Activated CD4-positive, alpha-beta T cell treated with anti-CD3 and anti-CD28 coated beads for 48 hours (primary cell): ENCODE measurements at places on chromosomes 11 and 22.

DNA sequence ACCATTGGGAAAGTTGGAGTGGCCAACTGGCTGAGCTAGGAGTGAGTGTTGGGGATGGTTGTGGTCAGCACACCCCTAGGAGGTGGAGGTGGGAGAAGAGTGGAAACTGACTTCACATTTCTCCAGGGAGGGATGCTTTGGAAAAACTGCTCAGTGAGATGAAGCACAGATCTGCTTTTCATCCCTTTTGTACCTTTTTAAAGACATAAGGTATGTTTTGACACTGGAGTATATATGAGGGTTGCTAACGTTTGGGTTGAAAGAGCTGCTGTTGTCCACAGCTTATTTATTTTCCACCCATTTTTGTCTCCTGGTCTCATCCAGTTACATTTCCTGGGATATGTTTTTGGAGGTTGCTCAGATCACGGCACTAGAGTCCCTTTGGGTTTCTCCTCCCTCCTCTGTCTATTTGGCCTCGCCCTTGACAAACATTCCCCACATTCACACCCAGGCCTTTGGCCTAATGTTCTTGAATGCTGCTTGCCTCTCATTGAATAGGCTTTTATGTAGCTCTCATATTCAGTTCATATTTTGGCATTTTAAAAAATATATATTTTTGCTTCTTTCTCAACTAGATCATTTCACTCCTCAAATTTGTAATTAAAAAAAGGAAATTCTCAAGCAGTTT lies 8.3 kb downstream of the SREBF2 start:
- no peak for DNase-seq

DNA sequence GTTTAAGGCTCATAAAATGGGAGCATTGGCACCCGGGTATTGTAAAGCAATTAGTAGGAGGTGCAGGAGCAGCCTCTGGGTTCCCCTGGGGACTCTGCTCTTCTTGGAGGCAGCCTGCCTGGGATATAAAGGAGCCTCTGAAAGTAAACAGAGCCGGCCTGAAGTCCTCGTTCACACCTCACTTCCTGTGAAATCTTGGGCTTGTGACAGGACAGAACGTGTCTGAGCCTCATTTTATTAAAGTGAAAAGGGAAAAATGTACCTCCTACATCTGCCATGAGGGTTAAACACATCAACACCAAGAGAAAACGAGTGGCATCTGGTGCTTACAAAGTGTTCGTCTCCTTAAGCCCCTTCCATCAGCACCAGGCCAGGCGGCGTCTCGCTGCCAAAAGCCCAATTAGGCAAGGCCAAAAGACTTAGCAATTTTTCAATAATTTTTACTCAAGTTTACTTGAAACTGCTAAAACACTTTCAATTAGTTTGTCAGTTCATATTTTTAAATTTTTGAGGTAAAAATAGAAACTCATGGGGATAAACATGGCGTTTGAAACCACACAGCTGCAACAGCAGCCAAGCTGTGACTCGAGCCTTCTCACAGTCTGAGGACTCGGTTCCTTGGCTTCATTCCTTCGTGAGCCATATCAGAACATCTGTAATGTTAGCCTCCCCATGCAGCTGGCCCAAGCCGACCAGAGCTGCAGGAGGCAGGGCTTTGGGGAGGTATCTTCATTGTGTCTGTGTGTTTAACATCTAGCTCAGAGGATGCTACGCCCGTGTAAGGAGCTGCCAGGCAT lies 33.6 kb downstream of the MAP6 start:
- no peak for DNase-seq

DNA sequence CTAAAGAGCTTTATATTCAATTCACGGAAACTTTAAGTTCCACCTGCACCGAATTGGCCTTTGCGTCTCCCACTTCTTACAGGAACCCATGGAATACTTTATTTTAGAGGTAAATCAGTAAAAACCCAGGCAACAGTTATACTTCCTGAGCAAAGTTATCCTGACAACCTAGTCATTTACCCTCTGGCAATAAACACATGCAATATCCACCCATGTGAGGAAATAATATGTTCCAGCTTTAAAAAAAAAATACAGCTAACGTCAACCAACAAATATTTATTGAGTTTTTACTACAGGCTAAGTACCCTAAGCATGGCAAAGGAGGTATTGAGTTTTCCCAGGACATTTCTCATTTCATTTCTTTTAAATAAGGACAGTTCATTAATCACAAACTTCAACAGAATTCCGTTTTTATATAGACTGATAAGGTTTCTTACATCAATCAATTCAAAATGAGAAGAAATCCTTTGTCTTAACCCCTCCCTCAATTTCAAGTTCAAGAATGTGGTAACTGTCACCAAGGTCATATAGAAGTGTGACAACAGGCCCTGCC lies 38.3 kb upstream of the CCDC34 start:
- no peak for DNase-seq

- DNase-seq = no peak
These were observed 4.7 kb downstream of the WNT7B start for GRCh38 chr22:45972091-45972888.

DNA sequence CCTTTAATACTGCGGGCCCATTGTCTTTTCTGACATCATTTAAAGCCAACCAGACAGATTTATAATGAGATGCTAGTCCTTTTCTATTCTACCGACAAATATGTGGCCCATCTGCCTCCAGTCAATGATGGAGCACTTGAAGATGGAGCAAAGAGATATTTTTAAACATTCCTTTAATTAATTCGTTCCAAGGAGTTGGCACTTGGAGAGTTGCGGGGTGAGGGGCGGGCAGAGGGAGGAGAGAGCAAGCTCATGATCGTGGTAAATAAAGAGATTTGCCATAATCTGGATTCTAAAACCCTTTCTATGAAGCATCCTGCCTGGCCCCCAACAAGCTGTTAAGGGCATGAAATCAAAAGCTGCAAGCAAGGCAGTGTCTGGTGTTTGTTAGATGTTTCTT lies 5.0 kb downstream of the SLC1A2 start:
- DNase-seq = no peak

DNA sequence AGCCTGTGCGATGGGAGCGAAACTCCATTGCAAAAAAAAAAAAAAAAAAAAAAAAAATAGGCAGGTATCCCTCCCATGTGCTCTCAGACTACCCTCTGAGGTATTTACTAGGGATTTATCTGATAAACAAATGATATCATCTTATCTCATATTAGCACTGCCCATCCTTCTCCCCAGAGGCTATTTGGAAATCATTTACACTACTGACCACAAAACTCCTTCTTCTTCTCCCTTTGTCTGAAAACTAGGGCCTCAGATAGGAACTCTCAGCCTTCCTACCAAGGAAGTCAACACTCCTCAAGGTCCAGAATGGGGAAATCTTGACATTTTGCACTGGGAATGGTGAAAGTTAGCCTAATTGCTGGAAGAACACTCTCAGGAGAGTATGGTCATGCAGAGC lies 46.4 kb downstream of the LARGE2 start:
- no peak for DNase-seq

GRCh38 chr22:48240935-48241230 lies 1478.4 kb downstream of the TBC1D22A start:
- no peak for DNase-seq

- no peak for DNase-seq
These were observed 2.3 kb upstream of the SMPD1 start for GRCh38 chr11:6387811-6388599.

DNA sequence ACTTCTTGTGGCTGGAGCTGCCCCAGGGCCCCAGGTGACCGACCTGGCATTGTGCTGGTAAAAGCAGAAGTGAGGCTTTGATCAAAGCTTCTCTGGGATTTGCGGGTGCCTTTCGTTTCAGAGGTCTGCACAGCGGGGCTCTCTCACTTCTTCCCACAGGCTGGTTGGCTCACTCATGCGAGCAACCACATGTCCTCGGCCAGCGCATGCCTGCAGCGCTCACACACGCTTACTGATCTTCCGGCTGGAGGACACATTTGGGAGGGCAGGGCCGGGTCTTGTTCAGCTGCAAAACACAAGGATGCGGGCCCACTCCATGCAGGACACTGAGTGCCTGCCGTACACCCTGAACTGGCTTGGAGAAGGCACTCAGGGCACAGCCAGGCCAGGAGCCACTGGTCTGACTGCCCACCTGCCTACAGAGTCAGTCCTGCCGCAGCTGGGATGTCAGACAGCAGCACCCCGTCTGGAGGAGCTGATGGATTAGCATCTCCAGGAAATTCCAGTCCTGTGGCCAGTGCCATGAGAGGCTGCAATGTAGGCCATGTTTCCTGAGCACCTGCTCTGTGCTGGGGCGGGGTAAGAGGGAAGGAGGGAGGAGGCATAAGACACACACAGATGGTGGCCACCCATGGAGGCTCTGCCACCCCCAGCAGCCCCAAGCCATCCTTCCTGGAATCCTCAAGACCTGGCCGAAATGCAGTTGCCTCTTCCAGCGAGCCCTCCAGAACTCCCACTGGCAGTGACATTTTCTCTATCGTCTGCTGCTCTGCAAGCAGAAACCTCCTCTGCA lies 1383.2 kb downstream of the BRD1 start:
- DNase-seq = no peak

- DNase-seq = no peak
These were observed 48.0 kb upstream of the PARVG start for GRCh38 chr22:44132724-44133123.

DNA sequence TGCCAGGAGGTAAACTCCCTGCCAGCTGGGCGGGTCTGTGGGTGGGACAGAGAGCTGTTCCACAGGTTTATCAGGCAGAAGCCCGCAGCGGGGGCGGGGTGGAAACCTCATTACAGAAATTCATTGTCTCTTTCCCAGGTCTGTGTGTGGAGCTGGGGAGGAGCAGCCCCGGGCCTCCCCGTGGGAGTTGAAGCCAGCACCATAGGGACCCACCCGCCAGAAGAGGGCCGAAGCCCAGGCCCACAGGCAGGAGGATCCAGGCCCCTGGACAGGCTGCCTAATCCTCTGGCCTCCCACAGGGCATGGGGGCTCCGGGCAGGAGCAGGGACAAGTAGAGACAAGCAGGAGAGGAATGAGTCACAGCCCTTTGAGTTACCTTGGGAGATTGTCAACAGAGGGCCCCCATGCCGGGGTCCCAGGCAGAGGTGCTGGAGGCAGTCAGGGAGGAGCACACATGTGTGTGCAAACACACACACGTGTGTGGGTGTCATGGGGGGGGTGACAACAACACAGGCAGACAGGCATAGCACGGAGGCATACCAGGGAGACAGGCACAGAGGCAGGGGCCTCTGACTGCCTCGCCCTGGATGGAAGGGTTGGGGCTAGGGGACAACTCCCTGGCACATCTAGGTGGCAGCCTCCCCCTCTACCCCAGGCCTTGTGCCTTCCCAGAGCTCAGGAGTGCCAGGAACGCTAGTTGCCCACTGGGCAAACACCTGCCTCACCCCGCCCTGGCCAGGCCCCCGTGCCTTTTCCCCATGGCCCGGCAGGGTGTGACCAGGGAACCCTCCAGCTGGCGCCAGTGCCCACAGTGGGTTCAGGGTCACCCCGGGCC lies 1.4 kb downstream of the CDC42BPG start:
- no peak for DNase-seq

DNA sequence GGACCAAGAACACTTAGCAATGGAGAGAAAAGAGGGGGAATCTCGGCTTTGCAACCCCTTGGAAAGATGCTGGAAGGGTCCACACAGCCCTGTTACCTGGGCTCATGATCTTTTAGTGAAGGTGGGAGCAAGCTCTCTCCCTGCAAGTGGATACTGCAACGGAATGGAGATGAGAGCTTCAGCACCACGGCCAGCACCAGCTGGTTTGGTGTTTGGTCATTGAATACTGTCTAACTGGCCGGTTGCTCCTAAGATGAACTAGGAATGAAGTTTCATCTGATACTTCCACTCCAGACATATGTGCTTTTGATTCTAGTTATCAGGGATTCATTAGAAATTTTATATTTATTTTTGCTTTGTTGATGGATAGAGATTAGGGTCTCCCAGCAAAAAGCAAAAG lies 16.3 kb downstream of the HTR3A start:
- peak; percentile 18 for DNase-seq

DNA sequence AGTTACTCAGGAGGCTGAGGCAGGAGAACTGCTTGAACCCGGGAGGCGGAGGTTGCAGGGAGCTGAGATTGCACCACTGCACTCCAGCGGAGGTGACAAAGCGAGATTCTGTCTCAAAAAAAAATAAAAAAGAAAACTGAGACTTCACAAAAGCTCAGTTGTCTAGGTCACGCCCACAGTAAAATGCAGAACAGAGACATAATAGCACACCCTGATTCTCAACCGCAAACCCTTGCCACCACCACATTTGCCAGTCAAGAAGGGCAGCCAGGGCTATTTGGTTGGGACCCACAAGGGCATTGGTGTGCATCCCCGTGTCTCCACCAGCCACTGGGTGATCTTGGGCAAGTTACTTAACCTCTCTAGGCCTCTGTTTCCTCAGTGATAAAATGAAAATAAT lies 25.4 kb downstream of the CREB3L1 start:
- no peak for DNase-seq
